BJ (cell line): ENCODE measurements at places on chromosomes 3 and 15.

- no peak for DNase-seq
These were observed 109.9 kb downstream of the IGF1R start for GRCh38 chr15:98758224-98758623.

GRCh38 chr3:184566441-184567414 is 5.1 kb downstream of the EPHB3 start:
- DNase-seq: no peak

- no peak for DNase-seq
These were observed 367.4 kb upstream of the WNT5A start for GRCh38 chr3:55854494-55854893.

GRCh38 chr3:148962513-148962912 is 28.8 kb upstream of the GYG1 start:
- no peak for DNase-seq

GRCh38 chr15:67968966-67969365 is 85.1 kb upstream of the PIAS1 start:
- DNase-seq: no peak

- no peak for DNase-seq
These were observed 49.4 kb upstream of the FLNB start for GRCh38 chr3:57958642-57959422.

DNA sequence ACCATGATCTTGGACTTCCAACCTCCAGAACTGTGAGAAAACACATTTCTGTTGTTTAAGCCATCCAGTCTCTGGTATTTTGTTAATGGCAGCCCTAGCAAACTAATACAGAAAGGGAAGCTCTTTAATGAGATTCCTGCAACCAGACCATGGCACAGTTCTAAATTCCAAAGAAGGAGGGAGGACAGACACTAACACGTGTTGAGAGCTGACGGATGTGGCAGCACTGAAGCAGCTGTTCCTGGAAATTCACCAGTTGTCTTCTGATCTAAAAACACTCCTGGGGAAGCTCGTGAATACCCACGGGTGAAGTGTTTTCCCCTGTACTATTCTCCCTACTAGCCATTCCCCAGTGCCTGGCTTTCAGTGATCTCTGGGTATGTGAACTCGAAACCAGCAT is 56.7 kb downstream of the RPL22L1 start:
- no peak for DNase-seq

DNA sequence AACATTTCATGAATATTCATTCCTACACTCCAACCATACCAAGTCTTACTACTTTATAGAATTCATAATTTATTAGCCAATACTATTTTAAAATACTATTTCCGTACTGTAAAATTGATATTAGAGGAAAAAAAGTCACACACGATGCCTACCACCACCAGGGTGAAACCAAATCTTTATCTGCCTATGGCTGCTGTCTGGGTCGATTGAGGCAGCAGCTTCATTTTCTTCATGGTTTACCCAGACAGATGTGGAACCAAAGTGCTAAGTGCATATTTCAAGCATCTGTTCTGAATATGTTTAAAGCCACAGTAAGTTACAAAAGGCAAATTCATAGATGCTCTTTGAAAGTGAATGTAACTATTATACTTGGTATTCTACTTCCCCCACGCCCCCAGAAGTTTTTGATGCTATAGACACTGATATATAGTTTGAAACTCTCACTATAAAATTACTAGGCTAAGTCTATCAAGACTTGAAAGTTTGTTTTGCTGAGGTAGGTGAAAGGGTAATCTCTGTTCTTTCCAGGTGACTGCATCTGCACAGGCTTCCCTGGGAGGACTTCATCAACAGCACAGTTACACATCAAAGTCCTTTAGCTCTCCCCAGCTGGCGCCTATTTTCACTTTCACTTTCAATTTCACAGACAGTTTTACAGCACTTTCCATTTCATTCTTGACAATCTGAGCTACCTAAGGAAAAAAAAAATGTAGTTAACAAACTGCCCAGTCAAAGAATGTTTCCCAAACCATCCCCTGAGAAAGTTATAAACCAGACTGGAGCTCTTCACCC is 113.9 kb downstream of the POLQ start:
- peak; percentile 3 for DNase-seq

DNA sequence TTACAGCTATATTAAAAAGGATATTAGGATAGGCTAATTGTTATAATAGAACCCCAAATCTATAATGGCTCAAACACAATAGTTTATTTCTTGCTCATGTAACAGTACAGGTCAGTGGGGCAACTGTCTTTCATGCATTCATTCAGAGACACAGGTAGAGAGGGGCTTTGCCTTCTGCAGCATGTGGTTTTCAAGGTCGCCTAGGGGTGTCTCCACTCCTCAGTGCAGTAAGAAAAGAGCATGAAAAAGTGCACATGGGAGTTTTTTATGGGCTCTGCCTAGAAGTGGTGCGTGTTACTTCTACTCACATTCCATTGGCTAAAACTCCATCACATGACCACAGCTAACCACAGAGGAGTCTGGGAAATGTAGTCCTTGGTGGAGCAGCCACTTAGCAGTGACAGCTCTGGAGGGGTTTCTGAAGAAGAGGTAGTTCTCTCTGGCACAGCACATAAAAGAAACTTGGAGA is 1.8 kb downstream of the ZBTB38 start:
- DNase-seq: no peak

DNA sequence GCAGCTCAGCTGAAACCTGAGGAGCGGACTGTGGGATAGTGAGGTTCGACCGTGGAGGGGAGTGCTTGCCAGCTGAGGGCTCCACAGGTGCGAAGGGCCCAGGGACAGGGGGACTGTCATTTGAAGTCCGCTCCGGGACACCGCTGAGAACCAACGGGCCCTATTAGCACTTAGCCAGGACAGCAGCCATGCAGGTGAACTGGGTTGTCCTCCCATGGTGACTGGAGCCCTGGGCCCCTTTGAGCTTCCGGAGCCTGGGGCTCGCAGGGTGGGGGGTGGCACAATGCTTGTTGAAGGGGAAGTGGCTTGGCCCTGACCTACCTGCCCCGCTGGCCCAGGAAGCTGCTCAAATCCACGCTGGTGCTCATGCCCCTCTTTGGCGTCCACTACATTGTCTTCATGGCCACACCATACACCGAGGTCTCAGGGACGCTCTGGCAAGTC is 24.7 kb downstream of the PTH1R start:
- no peak for DNase-seq

GRCh38 chr3:127978636-127979035 is 63.6 kb downstream of the KBTBD12 start:
- DNase-seq: no peak

DNA sequence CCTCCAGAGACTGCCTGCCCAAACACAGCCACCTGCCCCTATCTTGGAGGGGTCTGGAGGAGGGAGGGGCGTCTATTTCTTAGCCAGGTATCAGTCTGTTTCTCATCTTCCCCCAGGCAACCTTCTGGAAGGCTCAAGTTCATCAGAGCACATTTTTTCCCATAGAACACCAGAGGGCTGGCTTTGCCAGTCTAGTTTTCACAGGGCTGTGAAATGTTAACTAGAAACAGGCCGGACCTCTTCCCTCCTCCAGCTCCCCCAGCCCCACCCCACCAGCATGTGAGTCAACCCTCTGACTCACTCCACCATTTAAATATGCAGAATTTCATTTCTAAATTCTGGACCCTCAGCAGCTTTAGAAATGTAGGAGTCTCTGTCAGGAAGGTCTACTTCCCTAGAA is 66.9 kb downstream of the SLCO2A1 start:
- DNase-seq: peak; percentile 45

DNA sequence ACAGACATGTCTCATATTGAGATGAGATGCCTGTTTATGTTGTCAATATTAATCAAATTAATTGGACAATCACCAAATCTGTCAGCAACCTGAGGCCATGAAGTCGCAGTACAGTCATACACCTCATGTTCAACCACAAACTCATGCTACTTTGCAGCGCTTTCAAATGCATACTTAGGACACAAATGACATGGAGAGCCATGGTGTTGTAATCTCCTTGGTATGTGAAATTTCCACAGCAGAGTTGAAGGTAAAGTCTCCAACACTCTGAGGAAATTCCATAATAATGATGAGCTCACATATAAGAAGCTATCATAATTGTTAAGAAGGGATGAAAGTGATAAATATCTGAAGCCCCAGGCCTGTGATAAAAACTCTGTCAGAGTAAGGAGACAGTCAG is 873.9 kb downstream of the MCTP2 start:
- DNase-seq: peak; percentile 19

DNA sequence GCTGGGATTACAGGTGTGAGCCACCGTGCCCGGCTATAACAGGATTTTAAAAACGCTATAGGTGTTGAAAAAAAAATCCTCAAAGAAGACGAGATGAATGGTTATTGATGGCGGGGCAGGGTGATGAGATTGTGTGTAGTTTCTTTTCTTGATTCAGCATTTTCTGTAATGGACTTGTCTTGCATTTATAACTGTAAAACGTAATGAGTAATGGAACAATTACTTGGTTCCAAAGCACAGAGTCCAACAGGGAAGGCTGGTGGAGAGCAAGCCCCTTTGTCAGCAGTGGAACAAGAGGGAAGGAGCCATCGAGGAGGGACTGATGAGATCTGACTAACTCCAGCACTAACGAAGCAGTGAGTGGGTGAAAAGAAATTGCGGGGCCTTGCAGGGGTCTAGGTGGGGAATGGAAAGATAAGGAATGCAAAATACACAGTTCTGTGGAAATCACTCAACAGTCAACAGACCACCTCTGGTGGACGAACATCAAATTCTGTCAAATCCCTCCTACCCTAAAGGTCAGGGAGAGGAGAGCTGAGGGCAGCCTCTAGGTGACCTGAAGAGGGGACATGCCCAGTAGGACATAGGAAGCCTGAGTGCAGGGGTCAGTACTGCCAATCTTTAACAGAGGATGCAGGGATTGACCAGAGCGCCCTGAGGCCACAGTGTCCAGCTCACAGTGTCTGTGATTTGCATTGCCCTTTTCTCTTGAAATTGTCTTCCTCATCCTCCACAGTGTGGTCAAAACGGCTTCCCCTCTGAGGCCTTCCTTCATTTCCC is 23.1 kb upstream of the CDCP1 start:
- DNase-seq: no peak

DNA sequence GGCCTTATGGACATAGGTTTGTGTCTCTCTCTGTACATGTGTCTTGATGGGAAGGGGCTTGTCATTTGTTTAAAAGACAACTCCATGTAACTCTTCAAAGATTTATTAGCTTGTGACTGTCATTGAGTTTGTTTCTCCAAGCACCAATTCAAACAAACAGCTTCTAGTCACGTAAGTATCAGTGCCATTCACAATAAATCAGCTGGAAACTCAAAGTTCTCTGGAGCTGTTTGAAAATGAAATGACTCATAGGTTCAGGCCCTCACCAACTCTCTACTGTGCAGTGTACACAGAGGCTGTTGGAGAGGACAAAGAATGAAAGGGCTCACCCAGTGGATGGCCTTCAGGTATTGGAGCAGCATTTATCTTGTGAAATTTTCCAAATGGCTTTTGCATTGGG is 476.3 kb downstream of the AGBL1 start:
- no peak for DNase-seq

- no peak for DNase-seq
These were observed 50.9 kb upstream of the ARL6 start for GRCh38 chr3:97713634-97714033.

DNA sequence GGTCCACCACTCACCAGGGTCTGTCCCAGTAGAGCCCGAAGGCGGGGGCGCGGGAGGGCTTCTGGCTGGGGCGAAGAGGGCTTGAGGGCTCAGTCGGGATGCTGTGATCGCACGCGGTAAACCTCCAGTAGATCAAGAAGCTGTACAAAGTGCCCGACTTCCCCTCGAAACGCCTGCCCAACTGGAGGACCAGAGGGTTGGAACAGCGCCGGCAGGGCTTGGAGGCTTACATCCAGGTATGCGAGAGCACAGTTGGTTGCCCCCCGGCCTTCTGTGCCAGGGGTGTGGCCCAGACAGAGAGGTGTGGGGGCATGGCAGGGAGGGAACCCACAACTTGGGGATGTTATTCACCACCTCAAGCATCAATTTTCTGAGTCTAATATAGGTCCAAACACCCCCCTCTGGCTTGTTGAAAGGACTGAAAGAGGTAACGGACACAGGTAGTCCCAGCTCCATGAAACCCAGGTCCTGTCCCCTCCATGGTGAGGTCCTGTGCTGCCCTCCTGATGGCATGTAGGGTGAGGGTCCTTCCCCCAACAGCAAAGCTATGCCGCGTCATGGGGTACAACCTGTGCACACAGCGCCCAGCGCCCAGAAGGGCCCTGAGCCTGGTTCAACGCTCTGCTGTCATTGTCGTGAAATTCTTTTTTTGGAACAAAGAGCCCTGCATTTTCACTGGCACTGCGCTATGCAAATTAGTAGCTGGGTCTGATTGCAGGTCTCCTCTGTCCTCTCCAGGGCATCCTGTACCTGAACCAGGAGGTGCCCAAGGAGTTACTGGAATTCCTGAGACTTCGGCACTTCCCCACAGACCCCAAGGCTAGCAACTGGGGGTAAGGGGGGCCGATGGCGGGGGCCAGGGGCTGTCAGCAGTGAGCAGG is 1.2 kb downstream of the SNX22 start:
- no peak for DNase-seq

DNA sequence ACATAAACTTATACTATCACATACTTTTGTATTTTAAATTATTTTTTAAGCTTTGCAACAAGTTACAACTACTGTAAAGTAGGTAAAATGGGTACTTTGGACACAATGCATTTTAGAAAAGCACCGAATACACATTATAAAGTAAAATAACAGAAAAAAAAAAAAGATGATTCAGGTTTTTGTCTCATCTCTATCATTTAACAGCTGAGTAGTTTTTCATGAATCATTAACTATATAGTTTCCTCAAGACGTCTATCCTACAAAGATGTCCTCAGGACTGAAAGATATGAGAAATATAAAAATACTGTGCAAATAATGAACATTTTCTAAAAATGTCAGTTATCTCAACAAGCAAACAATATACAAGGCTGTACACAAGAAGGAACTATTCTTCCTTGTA is 46.9 kb downstream of the ANKRD28 start:
- DNase-seq: no peak

GRCh38 chr15:41838400-41838897 is at the start of gene PLA2G4B:
TSS of gene PLA2G4B (plus strand) at chr15:41838847. CDS start at chr15:41838914, 67 bp downstream.
- DNase-seq: no peak

GRCh38 chr3:82736696-82737277 is 975.3 kb upstream of the GBE1 start:
- DNase-seq: no peak

DNA sequence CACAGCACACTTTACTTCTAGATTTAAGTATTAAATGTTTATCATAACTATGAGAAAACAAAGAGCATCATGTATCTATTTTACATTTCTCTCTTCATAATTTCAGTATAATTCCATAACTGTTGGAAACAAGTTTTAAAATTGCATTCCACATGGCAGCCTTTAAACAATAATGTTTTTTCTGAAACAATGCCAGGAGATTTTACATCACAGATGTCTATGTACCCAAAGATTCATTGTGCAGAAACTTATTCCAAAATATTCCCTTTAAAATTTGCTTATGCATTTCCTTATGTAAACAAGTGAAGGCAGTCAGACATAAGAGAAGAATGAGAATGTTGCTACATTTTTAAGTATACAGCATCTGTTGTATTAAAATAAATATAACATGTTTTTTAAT is 324.9 kb upstream of the COL8A1 start:
- no peak for DNase-seq

GRCh38 chr3:88034491-88035275 is 24.1 kb downstream of the CGGBP1 start:
- DNase-seq: no peak
